ENCODE measurements at places on chromosomes 3 and 15.

DNA sequence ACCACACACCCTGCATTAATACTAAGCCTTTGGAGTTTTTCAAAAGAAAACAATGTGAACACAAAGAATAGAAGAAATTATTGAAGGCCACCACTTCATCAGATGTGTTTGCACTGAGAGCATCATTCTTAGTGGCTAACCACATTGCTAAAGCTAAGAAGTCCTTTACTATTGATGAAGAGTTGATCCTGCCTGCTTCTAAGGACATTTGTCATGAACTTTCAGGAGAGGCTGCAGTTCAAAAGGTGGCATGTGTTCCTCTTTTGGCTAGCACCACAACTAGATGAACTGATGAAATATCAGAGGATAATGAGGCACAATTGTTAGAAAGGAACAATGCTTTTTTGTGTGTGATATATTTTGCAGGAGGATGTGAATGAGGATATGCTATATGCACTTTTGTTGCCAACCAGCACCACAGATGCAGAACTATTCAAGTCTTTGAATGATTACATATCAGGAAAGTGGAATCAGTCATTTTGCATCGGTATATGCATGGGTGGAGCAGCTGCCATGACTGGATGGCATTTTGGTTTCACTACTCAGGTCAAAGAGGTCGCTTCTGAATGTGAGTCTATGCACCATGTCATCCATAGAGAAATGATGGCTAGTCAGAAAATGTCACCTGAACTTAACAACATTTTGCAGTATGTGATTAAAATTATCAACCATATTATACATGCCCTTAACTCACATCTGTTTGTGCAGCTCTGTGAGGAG is 2.5 kb upstream of the EID1 start:
- no peak for DNase-seq

DNA sequence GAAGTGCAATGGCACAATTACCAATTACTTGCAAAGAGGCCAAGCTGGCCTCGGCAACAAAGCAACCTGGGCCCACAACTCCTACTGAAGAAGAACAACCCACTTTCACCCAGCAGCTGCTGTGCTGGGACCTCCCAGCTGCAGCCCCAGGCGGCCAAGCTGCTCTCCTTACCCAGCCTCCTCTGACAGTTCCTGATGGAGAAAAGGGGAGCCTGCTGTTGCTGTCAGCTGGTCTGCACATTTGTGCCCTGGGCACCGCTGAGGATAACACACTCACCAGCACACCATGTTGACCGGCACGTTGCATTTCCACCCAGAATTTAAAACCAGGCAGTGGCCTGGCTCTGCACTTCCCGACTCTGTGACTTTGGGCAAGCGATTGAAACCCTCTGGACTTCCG is 33.6 kb downstream of the SSUH2 start:
- no peak for DNase-seq

DNA sequence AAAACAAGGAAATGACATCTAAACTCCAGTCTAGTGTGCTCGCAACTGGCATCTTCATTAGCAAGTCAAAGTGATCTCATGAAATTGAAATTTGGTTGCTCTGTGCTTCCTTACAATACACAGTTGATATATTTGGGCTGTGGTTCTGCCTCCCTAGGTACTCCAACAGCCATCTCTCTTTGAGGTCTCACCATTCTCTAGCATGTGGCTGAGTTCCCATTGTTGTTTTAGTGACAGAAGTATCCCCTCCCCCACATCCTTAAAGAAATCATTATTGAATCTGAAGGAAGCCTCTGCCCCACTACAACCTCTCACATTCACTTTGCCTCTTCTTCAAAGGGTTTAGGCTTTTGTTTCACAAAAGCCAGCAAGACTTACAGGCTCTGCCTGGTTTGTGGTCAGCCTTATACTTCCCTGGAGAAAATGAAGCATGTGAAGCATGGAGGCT is 516.5 kb downstream of the NLGN1 start:
- DNase-seq, result no peak

GRCh38 chr15:79977431-79978054 is 6.5 kb upstream of the BCL2A1 start:
- no peak for DNase-seq

GRCh38 chr15:55799291-55800212 is 56.6 kb upstream of the PRTG start:
- DNase-seq, result no peak

- DNase-seq, result no peak
These were observed 101.2 kb downstream of the TLE3 start for GRCh38 chr15:69996321-69997160.

DNA sequence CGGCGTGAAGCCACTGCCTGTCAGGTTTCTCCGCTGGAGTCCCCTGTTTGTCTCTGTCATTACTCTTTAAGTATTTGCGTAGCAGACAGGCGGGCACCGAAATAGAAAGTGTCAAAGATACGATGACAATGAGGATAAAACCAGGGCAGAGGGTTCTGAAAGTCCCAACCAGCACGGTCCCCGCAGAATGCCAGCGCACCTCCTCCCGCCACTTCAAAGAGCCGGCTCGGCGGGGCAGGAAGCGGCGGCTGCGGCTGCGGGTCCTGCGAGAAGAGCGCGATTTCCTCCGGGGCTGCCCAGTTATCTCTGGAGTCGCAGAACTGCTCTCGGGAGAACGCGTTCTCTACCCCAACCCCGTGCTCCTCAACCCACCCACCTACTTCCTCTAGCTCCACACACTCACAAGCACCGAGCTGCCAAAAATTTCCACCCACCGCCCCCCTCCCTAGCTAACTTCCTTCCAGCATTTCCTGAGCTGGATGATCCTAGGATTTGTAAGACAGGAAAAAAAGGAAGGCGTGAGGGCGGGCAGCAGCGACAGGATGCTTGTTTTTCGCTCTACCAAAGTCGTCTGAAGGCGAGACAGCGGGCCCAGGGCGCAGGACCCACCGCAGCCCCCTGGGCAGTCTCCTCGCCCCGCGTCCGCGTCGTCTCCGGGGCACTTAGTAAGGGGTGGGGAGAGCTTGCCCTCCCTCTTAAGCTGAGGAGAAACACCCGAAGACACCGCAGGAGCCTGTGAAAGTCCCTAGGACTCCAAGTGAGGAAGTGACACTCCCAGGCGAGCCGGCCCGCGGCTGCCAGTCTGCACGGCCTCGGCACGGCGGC is at the start of gene ARHGAP31:
Gene ARHGAP31 (plus strand): TSS at position 513 of the 825 bp plus-strand sequence. CDS start 522 bp downstream, outside the sequence.
- DNase-seq, result no peak

DNA sequence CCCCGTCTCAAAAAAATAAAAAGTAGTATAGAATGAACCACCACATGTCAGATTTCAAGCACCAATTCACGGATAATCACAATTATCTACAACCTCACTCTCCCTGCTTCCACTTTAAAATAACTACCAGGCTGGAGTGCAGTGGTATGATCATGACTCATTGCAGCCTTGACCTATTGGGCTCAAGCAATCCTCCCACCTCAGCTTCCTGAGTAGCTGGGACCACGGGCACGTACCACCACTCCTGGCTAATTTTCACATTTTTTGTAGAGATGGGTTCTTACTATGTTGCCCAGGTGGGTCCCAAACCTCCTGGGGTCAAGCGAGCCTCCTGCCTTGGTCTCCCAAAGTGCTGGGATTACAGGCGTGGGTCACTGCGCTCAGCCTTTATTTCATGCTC is 38.1 kb upstream of the LDHAL6B start:
- no peak for DNase-seq

- DNase-seq, result no peak
These were observed 243.4 kb upstream of the P2RY1 start for GRCh38 chr3:152591515-152591914.

DNA sequence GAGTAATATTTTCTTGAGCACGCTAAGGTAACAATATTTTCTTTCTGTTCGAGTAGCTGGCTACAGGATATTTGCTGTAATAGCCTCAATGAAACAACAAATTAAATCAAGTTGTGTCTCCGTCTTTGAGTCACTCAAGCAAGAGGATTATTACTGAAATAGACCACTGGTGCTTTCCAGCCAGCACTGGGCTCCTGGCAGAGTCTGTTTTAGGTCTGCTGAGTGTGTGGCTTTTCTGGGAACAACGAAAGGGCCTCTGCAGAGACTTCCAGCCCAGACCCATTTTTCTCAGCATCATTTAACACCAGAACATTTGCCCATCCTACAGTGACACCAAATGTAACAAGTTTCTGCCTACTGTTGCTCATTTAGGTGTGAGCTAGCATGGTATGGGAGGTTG is 652.9 kb downstream of the MAGI1 start:
- DNase-seq, result no peak

DNA sequence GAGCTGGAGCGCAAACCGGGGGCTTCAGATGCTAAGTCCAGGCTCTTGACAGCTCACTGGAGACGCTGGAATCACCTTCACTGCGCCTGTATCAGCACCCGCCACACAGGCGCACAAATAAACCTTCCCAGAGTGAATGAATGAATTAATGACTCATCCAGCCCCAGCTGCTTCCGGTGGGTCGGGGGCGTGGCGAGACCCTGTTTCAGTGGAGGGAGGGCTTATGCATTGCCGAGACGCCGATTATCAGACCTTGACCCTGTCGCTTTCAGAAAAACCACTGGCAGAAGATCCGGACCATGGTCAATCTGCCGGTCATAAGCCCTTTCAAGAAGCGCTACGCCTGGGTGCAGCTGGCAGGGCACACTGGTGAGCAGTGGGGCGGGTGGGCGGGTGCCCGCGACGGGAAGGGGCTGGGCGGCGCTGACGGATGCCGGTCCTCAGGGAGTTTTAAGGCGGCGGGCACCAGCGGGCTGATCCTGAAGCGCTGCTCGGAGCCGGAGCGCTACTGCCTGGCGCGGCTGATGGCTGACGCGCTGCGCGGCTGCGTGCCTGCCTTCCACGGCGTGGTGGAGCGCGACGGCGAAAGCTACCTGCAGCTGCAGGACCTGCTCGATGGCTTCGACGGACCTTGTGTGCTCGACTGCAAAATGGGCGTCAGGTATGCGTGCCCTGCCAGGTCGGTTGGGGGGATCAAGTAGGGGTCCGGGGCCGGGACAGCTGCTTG is 7.7 kb downstream of the ITPKA start:
- DNase-seq, result no peak

DNA sequence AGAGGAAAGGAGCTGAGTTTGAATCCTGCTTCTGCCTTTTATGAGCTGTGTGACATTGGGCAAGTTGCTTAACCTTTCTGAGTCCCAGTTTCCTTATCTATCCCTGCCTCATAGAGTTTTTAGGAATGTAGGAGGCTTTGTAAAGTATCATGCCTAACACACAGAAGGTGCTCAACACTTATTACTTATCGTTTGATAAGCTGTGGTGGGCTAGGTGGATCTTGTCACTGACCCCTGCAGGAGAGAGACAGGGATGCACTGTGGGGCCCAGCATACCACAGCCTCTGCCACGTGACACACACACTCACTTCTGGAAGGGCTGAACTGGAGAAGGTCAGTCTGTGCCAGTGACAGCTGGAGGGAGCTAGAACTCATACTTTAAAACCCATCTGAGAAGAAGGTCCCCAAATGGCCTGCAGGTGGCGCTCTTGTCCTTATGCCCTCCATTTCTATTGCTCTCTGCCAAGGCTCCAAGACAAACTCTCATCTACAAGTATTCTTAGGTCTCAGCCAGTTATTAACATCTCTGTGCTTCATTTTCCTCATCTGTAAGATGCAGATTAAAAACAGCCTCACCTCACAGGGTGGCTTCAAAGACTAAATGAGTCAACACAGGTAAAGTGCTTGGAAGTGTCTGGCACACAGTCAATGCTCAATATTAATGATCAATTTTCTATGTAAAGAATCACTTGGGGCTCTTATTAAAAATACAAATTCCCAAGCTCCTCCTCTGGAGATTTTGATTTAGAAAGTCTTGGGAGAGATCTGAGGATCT is 57.5 kb upstream of the HACD2 start:
- DNase-seq, result peak; percentile 41

GRCh38 chr15:70742928-70743327 is 20.4 kb downstream of the UACA start:
- DNase-seq, result no peak

DNA sequence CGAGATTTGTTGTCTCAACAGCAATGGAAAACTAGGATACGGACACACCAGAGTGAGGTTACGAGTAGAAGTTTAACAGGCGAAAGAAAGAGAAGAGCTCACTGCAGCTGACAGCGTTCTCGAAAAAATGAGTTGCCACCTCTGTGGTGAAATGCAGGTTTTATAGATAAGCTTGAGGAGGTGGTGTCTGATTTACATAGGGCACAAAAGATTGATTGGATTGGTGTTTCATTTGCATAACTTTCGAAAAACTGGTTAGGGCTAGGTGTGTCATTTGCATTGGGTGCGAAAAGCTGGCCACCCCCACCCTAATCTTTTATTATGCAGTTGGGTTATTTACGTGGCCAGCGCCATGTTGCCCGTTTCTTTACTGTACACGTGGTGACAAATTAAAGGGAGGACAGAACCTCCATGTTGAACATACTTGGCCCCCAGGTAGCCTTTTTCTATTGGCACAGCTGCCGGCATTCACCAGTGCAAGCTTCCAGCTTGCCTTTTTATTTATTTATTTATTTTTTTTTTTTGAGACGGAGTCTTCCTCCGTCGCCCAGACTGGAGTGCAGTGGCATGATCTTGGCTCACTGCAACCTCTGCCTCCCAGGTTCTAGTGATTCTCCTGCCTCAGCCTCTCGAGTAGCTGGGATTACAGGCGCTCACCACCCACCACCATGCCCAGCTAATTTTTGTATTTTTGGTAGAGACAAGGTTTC is 8.3 kb downstream of the IFT122 start:
- DNase-seq, result no peak

GRCh38 chr3:7421065-7421464 is 560.1 kb downstream of the GRM7 start:
- no peak for DNase-seq

- no peak for DNase-seq
These were observed 6.3 kb downstream of the THOC7 start for GRCh38 chr3:63857311-63857710.

GRCh38 chr3:56189536-56189935 is 278.7 kb downstream of the ERC2 start:
- DNase-seq, result no peak

GRCh38 chr15:51079226-51079625 is 15.5 kb downstream of the TNFAIP8L3 start:
- no peak for DNase-seq

DNA sequence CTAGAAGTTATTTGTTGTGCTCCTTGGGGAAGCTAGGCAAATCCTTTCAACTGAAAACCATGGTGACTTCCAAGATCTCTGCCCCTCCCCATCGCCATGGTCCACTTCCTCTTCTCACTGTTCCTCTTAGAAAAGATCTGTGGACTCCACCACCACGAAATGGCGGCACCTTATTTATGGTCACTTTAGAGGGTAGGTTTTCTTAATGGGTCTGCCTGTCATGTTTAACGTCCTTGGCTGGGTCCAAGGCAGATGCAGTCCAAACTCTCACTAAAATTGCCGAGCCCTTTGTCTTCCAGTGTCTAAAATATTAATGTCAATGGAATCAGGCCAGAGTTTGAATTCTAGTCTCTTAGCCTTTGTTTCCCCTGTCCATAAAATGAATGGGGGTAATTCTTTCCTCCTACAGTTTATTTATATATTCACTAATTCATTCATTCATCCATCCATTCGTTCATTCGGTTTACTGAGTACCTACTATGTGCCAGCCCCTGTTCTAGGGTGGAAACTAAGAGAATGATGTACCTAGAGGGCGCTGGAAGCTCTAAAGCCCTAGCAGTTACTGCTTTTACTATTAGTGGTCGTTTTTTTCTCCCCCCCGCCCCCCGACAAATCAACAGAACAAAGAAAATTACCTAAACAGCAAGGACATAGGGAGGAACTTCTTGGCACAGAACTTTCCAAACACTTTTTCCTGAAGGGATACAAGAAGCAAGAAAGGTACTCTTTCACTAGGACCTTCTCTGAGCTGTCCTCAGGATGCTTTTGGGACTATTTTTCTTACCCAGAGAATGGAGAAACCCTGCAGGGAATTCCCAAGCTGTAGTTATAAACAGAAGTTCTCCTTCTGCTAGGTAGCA is 657 bp downstream of the PATL2 start:
- DNase-seq, result no peak
